CD4-positive, alpha-beta T cell treated with Interleukin-4 for 1 hour (primary cell): ENCODE measurements at places on chromosomes 7 and 10.
A peak's percentile ranks its signal among the peaks of the same experiment; 100 is the strongest.

GRCh38 chr7:22269963-22270362 is 87.0 kb downstream of the RAPGEF5 start:
- no peak for DNase-seq

- no peak for DNase-seq
These were observed 14.0 kb downstream of the DNMBP start for GRCh38 chr10:99995713-99996112.

DNA sequence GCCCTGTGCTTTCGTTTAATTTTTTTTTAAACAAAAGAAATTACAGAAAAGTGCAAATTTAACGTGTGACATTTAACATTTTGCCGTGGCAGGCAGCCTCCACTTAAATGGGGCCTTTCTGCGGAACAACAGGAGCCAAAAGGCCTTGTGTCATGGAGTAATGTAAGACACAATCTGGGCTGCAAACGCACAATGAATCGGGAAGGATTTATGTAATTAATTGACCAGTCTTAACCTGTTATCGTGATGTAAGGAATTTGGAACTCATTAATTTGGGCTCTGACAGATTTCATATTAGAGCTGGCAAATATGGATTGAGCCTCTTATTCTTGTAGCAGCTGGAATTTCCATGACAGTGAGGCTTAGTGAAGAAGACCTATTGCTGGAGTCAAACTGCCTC is 86.4 kb downstream of the SNX10 start:
- DNase-seq = no peak

- DNase-seq = no peak
These were observed 23.8 kb upstream of the WDR11 start for GRCh38 chr10:120827251-120827875.

GRCh38 chr10:101840102-101840684 is 3.4 kb downstream of the KCNIP2 start:
- DNase-seq = no peak

GRCh38 chr10:43044448-43044921 is 32.4 kb upstream of the RET start:
- DNase-seq = no peak

DNA sequence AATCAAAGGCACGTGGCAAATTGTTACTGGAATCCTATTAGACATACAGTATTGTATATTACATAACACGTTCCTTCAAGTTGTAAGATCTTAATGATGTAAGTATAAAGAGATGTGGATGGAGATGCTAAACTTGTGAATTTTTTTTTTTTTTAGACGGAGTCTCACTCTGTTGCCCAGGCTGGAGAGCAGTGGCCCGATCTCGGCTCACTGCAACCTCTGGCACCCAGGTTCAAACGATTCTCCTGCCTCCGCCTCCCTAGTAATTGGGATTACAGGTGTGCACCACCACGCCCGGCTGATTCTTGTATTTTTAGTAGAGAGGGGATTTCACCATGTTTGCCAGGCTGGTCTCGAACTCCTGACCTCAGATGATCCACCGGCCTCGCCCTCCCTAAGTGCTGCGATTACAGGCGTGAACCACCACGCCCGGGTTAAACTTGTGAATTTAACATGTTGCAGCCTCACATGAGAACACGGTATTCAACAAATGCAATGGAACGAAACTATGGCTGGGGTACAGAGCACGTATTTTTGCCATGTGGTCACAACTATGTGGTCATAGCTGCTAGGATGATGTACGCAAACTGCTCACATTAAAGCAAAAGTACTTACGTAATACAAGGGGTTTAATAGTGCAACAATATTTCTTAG is 818 bp upstream of the SUPV3L1 start:
- DNase-seq = peak; percentile 56

DNA sequence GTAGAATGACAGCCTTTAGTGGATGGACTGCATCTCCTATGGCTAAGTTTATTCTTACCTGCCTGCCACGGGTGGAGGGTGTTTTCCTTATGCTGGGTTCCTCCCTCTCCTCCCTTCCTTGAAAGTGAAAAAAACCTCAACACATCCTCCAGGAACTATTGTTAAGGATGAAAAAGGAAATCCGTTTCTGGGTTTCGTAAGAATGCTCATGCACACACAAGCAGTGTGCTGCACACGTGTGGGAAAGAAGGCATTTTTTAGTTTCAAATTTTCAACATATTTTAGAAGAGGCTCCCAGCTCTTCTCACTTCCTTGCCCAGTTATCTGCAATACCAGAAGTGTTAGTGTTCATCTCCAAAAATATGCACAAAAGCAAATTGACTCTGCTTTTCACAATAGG is 90.6 kb downstream of the FAM171A1 start:
- DNase-seq = no peak

DNA sequence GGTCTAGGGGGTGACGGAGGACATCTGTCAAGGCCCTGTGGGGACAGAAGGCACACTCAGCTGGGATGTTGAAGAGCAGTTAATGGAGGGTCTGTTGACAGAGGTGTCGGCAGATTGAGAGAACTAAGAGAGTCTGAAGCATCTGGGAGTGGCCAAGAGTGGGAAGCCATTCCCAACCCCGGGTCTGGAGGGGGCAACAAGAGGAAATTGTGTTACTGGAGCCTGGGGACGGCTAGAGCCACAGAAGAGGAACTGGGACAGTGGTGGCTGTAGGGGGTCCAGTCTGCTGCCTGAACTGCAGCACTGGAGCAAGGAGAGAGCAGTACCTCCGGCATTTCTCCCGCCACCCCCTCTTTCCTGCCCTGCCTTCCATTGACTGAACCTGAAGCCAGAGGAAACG is 136.6 kb downstream of the CHN2 start:
- DNase-seq = no peak

GRCh38 chr7:20442951-20443350 is 112.3 kb downstream of the ITGB8 start:
- no peak for DNase-seq

DNA sequence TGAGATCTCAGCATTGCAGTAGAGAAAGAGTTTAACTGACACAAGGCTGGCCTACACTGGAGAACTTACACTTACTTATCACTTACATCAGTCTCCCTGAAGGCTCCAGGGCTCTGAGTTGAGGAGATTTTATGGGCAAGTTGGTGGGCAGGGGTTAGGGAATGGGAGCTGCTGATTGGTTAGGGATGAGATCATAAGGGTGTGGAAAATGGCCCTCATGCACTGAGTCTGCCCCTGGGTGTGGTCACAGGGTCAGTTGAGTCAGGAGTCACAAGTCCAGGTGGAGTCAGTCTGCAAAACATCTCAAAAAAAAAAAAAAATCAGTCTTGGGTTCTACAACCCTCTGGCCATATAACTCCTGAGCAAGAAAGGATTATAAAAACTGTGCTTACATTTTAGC is 60.5 kb downstream of the PPP1R17 start:
- no peak for DNase-seq

DNA sequence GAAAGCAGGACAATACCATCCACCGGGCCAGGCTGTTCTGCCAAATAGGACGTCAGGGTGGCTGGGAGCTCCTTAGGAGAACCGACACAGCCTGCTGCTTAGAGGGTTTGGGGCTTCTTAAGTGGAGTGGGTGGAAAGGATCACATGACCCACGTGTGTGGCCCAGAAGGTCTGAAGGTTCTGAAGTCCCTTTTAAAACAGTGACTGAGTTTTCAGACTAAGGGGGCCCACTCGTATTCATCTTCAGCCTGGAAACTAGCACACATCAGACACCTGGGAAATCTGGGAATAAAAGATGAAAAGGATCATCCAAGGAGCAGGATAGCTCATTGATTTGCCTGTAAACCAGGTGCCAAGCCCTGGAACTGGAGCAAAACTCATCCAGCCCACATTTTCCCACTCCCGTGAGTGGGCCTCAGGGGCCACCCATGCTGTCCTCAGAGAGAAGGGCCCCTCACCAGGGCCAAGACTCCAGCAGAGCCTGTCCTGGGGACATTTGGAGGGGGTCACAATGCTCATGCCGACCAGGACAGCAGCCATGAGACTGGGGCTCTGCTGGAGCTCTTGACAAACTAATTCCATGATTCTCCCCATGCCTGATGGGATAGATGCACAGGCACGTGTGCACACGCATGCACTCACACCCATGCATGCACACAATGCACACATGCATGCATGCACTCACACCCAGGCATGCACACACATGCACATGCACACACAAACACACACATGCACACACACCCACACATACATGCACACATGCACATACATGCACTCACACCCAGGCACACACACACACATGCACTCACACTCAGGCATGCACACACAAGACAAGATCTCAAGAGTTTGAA is 168.8 kb upstream of the PPP2R2D start:
- no peak for DNase-seq

- DNase-seq = peak; percentile 54
These were observed 1.4 kb upstream of the TRIM8 start for GRCh38 chr10:102642736-102643335.

- no peak for DNase-seq
These were observed 59.4 kb upstream of the CCNY start for GRCh38 chr10:35276889-35277288.

DNA sequence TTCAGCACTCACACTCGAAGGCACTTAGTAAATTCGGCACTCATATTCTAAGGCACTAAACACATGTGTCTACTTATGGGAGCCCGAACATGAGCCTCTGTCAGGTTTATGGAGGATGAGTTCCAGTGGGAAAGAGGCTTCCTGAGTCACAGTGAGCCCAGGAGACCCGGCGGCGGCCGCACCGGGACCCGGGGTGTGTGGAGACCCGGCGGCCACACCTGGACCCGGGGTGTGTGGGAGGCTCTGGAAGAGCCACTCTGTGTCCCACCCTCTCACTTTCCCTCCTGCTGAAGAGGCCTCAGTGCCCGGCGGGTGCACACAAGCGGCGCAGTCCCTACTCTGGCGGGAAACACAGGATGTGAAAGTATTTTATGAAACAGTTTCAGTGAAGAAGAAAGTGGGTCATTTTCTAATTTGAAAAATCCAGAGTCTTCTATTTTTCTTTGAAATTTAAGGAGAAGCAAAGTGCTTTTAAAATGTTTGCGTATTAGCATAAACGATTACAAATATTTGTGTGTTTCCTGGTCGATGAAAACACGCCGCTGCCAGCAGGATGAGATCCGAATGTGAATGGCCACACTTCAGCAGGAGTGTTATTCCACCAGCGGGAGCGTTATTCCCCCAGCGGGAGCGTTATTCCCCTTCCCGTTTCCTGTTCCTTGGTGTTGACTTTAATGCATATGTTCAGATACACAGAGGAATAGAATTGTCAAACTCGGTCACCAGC is 625.1 kb downstream of the DNAJB6 start:
- DNase-seq = no peak

- DNase-seq = no peak
These were observed 81.4 kb upstream of the ADAM12 start for GRCh38 chr10:126469692-126470091.

DNA sequence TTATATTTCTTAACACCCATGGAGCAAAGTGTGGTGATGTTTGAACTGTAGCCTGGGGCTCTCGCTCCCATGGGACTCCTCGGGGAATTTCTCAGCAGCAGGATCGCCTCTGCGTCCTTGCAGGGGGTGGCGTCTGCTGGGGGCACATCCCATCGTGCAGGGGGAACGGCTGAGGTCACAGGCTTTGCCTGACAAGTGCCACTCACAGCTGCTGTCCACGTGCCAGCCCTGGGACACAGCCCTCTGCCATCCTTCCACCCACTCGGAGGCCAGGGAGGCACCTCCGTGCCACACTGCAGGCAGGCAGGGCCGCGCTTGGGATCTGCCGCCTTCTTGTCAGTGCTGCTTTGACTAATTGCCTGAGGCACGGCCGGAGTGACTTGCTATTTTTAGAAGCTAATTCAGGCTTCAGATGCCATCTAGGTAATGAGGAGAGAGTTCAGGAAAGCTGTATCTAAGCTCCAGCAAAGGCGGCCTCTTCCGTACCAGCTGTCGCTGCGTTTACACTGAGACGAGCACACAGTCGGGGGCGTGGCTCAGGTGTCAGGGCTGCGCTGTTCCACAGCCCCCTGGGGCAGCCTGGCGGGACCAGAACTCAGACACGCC is 45.7 kb downstream of the PITRM1 start:
- no peak for DNase-seq

DNA sequence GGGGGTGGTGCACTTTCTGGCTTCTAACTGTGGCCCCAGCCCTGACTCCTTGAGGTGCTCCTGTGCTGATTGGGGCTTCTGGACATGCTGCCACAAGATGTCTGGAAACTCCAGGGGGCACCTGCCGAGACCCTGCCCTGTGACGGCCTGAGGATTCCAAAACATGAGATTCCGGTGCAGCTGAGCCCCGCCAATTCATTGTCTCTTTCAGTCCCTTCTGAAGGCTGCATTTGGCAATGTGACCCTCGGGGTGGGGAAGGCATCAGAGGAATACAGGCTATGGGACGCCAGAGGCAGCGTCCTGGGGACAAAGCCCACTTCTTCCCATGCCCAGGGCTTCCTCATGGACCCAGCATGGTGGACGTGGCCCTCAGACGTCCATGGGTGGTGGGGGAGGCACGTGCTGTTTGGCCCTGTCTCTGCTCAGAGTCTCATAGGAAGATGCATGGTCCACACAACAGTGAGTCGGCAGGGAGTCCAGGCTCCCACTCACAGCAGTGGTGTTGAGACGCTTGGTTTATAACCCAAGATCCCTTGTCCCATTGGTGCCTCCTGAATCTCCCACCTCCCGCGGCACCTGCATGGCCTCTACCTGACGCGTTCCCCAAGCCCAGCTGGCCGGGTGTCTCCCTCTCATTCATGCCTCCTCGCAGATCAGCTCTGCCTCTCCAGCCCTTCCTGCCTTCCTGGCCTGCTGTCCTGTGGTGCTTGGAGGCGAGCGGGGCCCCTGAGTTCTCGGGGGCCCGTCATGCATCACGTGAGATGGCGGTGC is 129.9 kb downstream of the WDR37 start:
- DNase-seq = no peak

DNA sequence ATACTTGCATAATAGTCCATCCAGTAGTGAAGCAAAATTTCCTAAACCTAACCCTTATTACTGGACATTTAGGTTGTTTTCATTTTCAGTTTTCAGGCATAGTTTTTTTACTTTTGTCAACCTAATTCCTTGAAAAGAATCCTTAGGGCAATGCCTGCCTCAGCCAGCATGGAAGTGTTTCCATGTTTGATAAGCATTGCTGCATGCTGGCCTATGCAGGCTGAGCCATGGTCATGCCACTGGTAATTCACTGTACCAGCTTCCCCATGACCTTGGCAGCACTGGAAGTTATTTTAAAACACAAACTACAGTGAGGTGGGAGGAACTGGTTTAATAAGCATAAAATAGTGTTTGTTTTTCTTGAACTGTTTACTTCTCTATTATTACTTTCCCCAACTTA is 27.8 kb upstream of the PLCE1 start:
- no peak for DNase-seq

DNA sequence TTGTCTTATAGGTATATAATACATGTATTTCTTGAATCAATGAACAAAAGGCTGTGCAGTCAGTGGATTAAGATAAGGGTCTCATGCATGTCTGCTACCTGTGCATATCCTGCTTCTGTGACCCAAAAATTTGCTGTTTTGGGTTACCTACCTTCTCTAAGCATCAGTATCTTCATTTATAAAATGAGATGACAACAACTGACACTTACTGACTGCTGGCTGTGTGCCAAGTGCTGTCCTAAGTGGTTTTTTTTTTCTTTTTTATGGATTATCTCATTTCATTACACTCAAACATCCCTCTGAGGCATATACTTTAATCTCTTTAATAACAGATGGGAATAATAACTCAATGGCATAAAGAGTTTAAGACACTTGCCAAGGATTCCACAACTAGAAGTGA is 2.1 kb downstream of the PDK4 start:
- no peak for DNase-seq

GRCh38 chr7:70833726-70834125 is 298.2 kb upstream of the GALNT17 start:
- DNase-seq = no peak
